Fibroblast of the conjunctiva (primary cell): ENCODE measurements at places on chromosomes 4 and X.

GRCh38 chrX:9260603-9261002 lies 204.3 kb upstream of the TBL1X start:
- no peak for DNase-seq

DNA sequence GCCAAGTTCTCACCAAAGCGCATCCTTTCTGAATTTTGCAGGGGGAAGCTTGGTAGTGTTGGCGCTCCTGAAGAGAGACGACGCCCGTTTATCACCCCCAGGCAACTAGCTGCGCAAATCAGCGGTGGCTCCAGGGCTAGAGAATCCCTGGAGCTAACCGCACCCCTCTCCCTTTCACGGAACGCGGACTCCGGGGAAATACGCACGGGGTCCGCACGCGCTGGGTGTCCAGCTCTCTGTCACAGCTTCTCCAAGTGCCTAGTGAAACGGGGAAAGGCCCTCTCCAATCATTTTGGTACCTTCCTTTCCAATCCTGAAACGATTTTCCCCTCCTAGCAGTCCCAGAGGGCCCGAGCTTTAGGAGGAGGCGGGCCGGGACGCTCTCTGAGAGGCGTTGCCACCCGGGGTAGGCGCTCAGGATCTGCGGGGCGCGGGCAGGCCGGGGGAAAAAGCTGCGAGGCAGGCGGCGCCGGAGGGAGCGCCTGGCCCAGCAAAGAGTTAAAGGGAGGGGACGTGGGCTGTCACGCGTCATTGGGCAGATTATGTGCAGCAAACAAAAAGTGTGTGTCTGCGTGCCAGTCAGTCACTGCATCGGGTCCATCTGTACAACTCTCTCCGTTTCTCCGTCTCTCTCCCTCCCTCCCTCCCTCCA lies at the start of gene PRDM8:
Gene PRDM8 (plus strand): TSS at position 582 of the 652 bp plus-strand sequence. CDS start 2,578 bp downstream, outside the sequence.
- DNase-seq = no peak

GRCh38 chrX:16114611-16115010 lies 8.8 kb upstream of the GRPR start:
- peak; percentile 67 for DNase-seq

DNA sequence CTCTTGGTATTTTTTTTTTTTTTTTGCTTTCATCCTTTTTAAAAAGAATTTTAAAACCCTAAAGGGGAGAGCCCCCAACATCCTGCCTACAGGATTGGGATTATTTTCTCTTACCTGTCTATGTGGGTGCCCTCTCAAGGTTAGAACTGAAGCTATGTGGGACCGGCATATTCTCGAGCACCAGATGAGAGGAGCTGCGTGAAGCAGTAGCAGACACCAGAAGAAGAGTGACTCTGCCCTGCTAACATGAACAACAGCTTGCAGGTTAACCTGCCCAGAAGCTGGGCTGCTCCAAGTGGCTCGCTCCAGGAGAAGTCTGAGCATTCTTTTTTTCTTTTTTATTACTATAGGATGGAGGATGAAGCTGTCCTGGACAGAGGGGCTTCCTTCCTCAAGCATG lies 102.6 kb upstream of the SLC4A4 start:
- DNase-seq = no peak

GRCh38 chr4:146032234-146032860 lies 93.7 kb upstream of the ZNF827 start:
- no peak for DNase-seq

GRCh38 chrX:119687661-119688413 lies 5.1 kb downstream of the SEPTIN6 start:
- no peak for DNase-seq

GRCh38 chr4:113718252-113718651 lies 43.3 kb downstream of the CAMK2D start:
- DNase-seq = no peak

- DNase-seq = peak; percentile 40
Measured at GRCh38 chrX:116317409-116317808, 119.0 kb upstream of the SLC6A14 start.

GRCh38 chr4:39716356-39716755 lies 18.4 kb downstream of the UBE2K start:
- no peak for DNase-seq

DNA sequence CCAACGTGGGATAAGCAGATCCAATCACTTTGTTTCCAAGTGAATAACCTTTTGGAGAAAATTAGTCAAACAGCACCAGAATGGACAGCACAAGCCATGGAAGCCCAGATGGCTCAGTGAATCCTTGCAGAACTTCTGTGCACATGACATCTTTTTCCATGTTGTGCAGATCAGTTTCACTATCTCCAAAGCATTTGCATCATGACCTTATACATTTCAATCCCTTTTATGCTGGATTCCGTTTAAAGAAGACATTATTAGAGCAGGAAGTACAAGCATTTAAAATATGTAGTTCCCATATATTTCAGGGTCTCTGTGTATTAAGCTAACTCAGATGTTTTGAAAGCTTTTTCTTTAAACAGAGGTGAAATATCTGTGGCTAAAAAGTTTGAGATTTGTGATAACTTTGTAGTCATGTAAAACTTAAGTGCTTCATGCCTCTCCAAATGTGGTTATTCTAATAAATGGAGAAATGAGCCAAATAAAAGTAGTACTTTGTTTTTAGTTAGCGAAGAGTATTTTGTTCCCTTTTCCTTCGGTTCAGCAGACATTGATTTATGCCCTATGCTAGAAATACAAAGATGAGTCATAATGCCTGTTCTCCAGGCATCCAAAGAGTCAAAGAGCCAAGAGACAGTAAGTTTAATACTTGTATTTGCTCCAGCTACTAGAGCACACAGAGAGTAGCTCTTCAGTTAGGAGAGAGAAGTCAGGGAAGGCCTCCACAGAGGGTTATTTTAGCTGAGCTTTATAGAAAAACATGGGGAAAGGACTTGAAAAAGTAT lies 39.0 kb downstream of the PLAC8 start:
- peak; percentile 13 for DNase-seq

DNA sequence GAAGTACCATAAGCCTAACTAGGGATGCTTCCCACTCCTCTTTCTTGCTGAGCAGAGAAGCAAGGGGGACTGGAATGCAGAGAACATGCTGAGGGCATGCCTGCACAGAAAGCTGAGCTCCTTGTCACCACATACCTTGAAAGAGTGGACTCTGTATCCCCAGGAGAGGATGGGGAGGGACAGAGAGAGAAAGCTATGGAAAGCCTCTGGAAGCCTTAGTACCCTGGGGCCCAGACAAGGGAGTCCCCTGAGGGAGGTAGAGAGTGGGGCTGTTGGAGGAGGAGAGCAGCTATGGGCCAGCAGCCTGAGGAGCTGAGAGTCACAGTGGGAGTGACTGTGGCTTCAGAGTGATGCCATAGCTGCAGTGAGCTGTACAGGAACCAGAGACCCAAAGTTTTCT lies 77.9 kb downstream of the RTL9 start:
- DNase-seq = no peak

GRCh38 chr4:123841447-123842121 lies 445.0 kb downstream of the SPRY1 start:
- no peak for DNase-seq

DNA sequence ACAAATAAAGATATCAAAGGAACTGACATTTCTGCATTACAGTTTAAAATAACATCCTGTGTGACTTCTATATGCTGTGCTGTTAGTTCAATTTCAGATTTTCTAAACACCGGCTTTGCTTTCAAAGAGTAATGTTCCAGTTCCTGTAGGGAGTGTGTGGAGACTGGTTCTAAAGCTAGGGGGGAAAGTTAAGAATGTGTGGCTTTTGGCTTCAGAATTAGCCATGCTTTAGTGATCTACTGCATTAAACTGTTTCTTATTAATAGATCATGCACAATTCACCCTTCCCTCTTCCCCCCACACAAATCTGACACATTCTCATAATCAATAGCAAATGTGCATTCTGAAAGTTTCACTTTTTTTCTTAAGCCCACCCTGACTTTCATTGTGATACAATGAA lies 32.0 kb upstream of the DKK2 start:
- no peak for DNase-seq

DNA sequence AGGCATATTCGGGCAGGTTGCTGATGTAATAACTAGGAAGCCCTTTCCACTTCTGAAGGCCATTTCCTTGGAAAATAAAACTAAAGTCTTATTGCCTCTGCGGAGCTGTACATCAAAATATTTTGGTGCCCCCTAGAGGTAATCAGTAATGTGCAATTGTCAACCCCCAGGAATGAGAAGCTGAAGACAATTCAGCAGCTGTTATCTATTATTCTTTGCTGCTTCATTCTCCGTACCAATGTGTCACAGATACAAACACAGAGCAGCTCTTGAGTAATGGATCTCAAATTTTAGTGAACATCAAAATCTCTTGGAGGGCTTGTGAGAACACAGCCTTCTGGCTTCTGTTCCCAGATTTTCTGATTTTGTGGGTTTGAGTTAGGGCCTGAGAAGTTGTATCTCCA lies 3.5 kb upstream of the SLIT2 start:
- DNase-seq = peak; percentile 87

GRCh38 chr4:154416190-154416547 lies 75.4 kb downstream of the DCHS2 start:
- DNase-seq = no peak

- peak; percentile 56 for DNase-seq
Measured at GRCh38 chrX:34382416-34382815, 250.3 kb upstream of the FAM47A start.

DNA sequence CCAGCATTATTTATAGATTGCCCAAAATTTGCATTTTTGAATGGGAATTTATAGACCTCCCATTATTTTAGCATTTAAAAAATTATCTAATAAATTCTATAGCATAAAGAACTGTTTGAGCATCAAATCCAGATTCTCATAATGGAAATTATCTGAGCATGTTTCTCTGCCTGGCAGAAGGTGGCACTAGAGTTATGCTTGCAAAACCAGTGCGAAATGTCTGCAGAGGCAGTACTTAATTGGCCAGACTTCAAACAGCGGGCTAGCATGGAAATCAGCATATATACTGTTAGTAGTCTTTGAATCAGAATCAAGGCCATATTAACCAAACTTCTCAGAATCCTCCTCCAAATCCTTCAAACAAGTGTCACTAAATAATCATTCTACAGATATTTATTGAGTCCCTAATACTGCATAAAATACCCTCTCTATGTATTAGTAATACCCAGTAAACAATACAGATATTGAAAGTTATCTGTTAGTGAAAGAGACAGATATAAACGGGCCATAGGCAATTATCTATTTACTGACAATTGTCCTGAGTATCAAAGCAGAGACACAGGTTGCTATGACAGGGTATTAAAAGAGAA lies 78.7 kb upstream of the DCLK2 start:
- peak; percentile 80 for DNase-seq

GRCh38 chr4:89488736-89489135 lies 181.1 kb upstream of the GPRIN3 start:
- no peak for DNase-seq

DNA sequence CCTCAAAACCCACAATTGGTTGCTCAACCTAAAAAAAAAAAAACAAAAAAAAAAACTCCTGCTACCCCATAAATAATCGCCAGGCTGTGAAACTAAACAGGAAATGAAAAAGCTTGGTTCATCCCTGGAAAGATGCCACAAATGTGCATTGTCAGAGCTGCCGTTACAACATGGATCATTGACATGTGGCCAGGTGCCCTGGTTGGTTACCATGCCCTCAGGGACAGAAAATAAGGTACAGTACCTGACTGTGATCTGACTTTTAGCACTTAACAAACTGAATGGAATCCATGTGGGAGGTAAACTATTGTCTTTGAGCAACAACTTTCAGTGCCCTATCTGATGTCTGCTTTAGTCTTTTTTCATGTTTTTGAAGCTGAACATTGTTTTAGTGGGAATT lies 118.0 kb upstream of the RPL34 start:
- no peak for DNase-seq

DNA sequence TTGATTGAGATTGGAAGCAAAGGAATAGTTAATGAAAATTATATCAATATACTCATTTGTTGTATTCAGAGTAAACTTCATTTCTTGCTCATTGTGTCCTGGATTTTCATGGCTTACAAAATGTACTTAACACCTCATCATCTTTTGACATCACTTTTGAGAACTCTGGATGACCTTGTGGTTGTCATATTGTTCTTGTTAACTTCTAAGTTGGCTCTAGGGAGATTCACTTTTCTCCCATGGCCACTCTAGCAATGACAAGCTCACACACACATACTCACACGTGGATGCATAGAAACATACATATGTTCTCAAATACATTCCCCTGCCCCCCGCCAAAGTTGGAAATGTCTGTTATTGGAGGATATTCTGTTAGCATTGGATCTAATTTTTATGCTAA lies 15.3 kb downstream of the PHEX start:
- DNase-seq = no peak

DNA sequence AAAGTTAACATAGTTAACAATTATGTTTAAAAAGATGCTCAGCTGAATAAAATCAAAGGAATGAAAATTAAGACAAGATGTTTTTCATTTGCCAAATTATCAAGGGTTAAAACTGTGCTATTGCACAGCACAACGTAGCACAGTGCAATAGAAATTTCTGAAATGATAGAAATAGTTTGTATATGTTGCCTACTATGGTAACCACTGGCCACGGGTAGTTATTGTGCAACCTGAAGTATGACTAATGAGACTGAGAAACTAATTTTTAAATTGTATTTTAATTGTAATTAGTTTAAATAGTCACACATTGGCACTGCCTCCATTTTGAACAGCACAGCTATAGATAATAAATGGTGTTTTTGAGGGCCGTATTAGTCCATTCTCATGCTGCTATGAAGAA lies 343.1 kb upstream of the FAM241A start:
- no peak for DNase-seq

DNA sequence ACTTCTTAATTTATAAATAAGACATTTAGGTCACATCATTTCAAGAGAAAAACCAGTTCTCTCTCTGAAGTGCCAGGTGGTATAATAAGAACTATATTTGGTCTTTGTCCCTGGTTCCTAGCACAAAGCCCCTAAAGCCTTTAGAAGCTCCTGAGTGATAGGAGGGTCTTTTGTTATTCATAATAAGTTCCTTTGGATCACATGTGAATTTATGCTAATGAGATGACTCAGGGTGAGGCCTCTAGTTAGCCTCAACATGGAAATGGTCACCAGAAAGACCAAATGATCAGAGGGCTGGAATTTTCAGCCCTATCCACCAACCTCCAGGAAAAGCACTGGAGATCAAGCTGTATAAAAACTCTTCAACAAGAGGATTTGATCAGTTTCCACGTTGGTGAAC lies 68.1 kb upstream of the BLTP1 start:
- DNase-seq = no peak

DNA sequence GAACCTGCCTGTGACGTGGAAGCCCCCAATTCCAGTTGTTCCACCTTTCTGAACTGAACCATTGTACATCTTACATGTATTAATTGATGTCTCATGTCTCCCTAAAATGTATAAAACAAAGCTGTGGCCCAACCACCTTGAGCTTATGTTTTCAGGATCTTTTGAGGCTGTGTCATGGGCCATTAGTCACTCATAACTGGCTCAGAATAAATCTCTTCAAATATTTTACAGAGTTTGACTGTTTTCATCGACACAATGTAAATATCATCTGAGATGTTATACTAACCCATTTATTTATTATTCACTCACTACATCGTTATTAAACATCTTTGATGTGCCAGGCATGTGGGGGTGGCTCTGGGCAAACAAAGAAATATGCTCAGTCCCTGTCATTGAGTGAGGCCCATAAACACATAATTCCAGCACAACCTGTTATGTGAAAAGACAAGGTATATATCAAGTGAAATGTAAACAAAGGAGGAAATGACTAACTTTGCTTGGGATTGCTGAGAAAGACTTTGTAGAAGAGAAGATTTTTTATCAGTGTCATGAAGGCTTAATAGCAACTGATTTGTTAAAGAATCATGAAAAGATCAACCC lies 34.5 kb upstream of the PPM1K start:
- no peak for DNase-seq

GRCh38 chrX:74925225-74926088 lies at the start of gene NEXMIF:
Gene NEXMIF (minus strand): TSS chrX:74925452.
- DNase-seq = no peak
